ENCODE measurements at places on chromosomes 7 and 10.
A peak's percentile ranks its signal among the peaks of the same experiment; 100 is the strongest.

DNA sequence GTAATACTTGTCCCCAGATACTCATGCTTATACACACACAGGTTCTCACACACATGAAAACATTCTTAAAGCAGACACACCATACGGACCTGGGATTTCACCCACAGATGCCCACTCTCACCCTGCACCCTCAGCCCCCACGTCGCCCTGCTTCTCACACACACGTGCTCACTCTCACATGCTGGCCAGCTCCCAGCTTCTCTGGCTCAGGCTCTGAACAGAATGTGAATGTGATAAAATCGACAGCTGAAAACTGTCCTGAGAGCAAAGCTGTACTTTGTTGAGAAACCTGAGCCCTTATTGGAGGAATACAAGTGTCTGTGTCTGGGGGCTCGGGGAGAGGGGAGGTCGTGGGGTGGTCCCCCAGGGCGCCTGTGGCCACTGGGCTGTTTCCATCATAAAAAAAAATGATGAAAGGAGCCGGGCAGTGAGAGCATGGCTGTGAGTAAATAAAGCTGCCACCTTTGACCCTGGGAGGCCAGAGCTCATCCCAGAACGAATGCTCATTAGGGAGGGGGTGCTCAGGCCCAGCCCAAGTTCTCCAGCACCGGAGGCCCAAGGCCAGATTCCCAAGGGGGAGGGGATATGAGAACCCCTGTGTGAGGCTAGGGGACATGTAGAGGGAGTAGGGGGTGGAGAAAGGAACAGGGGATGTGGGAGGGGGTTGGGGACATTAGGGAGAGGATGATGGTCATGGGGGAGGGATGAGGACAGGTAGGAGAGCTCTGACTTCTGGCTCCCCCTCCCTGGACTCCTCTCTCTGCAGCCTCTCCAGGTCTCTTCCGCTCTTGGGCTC is 18.1 kb upstream of the TLX1 start:
- no peak for DNase-seq

- no peak for DNase-seq
Observed at GRCh38 chr7:106465704-106466468, 181.1 kb upstream of the NAMPT start.

DNA sequence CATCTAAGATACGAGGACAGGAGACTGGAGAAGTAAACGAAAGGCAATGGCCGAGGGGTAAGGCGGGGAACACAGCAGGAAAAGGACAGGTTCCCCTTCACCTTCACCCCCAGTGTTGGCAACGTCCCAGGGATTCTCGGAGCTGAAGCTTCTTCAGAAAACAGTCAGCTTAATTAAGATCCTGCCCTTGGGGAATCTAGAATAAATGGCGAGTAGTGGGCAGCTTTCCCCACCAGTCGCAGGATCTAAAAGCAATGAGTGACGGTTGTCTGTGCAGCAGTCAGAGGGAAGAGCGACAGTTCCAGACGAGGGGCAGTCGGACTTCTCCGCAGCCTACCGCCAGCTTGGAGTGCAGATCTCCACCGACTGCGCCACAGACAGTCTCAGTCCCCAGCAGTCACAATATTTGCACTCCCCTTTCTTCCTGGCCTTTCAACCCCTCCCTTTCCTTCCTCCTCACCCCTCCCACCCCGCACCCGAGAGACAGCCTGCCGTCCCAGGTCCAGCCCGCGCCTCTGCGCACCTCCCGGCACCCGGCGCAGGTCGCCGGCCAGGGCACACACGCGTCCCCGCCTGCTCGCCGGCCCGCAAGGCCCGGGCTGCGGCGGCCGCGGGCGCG is 10.9 kb upstream of the SP8 start:
- no peak for DNase-seq

GRCh38 chr10:52703898-52704297 is 68.7 kb downstream of the MBL2 start:
- DNase-seq: no peak

DNA sequence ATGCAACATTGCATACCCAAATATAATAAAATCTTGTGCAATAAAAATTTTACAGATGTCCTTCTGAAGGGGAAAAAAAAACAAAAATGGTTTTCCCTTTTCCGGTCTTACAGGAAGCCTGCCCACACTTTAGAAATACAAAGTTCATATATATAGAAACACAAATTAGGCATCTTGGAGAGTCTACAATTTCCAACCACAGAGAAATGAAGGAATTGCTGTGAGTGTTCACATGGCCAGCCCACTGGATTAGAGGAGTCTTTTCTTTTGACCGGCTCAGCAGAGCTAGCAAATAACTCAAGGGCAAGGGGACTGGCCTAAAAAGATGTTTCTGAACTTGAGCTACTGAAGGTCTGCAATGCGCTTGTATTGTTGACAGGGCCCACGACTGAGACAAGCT is 92.4 kb downstream of the GLI3 start:
- DNase-seq: peak; percentile 63

DNA sequence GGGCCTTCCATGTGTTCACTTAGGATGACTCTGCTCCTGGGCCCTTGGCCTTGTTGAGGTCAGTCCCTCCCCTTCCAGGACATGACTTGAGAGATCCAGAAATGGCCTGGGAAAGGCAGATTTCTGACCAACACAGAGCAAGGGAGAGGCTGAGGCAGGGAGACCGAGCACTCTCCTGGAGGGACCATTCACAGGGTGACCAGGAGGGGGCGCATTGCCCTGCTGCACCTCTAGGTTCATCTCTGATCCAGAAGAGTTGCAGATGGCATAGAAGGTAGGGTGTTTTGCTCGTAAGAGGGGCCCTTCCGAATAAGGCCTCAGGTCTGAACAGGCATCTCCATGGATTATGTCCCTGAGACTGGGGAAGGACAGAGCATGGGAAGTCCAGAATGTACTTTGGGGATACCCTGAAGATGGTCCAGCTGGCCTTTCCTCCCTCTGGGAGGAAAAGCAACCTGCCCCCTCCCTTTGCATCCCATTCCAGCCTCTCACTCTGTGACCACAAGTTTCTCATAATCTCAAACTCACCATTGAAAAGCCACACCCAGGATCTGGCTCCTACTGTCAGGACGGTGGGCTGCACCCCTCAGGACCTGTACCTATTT is 6.6 kb downstream of the DMBT1 start:
- peak; percentile 27 for DNase-seq

- DNase-seq: no peak
Observed at GRCh38 chr7:18521236-18521589, 25.7 kb downstream of the HDAC9 start.

- DNase-seq: peak; percentile 73
Observed at GRCh38 chr7:33716581-33717477, 188.5 kb upstream of the BMPER start.

DNA sequence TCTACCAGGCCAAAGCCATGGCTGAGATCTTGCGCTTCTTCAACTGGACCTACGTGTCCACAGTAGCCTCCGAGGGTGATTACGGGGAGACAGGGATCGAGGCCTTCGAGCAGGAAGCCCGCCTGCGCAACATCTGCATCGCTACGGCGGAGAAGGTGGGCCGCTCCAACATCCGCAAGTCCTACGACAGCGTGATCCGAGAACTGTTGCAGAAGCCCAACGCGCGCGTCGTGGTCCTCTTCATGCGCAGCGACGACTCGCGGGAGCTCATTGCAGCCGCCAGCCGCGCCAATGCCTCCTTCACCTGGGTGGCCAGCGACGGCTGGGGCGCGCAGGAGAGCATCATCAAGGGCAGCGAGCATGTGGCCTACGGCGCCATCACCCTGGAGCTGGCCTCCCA is 142.7 kb downstream of the GRM3 start:
- no peak for DNase-seq

GRCh38 chr10:62278441-62278910 is 9.8 kb upstream of the RTKN2 start:
- no peak for DNase-seq

DNA sequence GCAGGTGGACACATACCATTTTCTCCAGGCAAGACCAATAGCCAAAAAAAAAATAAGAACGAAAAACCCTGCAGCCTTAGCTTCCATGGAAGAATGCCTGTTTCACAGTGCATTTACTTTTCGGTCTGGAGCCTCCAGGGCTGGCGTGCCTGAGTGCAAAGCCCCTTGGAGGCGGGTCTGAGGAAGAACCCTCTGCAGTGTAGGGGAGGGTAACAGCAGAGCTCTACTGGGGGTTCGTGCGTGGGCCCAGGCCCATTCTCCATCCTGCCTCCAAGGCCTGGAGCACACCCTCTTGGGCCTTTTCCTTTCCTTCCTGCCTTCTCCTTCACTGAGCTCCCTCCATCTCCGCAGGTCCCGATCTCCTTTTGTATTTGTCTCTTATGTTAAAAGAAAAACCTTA is 172.3 kb upstream of the GLI3 start:
- no peak for DNase-seq
